ENCODE measurements at places on chromosomes 3 and 15.

GRCh38 chr3:151315846-151316245 is 774 bp downstream of the GPR87 start:
- DNase-seq, result no peak

DNA sequence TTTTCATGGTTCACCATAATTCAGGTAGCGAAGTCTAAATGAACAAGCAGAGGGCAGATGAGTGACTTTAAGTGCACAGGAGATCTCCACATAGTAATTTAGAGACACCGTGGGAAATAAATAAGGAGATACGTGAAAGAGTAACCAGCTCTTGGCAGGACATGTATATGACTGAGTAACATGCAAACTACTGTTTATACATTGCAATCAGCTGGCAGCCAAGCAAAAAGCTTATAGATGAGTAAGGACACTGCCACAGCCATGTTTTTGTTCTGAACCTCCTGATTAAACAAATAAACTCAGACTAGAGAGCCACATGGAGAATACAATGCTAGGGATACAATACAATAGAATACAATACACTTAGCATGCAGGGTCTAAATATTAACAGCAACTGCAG is 252.4 kb downstream of the FHIT start:
- peak; percentile 68 for DNase-seq

DNA sequence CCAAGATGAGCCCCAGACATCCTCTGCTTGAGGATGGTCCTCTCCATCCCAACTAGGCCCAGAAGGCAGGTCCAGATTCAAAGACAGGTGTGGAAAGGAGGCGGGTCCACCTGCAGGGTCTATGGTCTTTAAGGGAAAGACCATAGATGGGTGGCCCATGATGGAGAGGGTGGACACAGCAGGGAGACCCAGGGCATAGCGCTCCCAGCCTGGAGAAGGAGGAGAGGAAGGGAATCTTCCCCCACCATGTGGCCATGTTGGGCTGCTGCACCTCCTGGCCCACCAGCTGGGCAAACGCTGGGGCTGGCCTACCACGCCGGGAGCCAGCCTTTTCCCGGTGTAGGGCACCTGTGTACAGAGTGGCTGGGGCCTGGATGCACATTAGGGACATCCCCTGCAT is 265.2 kb upstream of the TLE3 start:
- peak; percentile 58 for DNase-seq

GRCh38 chr3:182711261-182711683 is 82.0 kb upstream of the ATP11B start:
- DNase-seq, result no peak

All from lung (tissue), 17 donors.